Posterior vena cava (tissue), 2 donors: ENCODE measurements at places on chromosomes 1 and 21. TPM values are rescaled to one million over a fixed set of nuclear protein-coding genes. Genes with fewer than 3 reads are reported as not detected.

DNA sequence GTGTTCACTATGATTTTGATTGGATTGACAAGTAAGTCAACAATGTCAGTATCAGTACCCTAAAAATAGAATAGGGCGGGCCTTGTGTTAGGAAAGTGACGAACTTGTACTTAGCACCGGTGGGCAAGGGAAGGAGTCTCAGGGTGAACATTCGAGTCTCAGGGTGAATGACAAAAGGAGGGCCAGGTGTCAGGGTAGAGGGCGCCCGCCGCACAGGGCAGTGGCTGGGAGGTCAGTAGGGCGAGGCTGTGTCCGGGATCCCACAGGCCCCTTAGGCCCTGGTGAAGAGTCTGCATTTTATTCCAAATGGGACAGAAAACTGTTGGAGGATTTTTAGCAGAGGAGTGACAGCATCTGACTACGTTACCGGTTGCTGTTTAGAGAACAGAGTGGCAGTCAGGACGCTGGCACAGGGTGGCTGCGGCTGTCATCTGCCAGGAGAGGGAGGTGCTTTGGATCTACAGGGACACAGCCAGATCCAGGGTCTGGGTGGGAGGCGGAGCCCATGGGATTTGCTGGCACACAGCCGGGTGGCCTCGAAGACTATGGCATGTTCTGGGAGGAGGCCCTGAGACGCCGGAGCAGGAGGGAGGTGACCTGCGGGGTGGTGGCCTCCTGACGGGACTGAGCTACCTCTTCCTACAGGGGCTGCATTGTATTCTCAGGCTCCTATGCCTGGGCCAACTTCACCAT lies 11.0 kb downstream of the AGTRAP start:
- DNase-seq: no peak

ZNF648 gene
- total RNA-seq: not detected

GRCh38 chr1:203448521-203449061 lies 27.0 kb upstream of the PRELP start:
- peak; percentile 90 for DNase-seq

- DNase-seq: no peak
Measured at GRCh38 chr1:37901191-37901892, 42.0 kb upstream of the MTF1 start.

ZBTB48 gene
- total RNA-seq: 19.5 TPM

SPOCD1 gene
- 13.5 TPM for total RNA-seq

- peak; percentile 88 for DNase-seq
Measured at GRCh38 chr1:6275826-6276782, 15.2 kb upstream of the GPR153 start.

VHLL gene
- not detected for total RNA-seq

GPR25 gene
- not detected for total RNA-seq

DNA sequence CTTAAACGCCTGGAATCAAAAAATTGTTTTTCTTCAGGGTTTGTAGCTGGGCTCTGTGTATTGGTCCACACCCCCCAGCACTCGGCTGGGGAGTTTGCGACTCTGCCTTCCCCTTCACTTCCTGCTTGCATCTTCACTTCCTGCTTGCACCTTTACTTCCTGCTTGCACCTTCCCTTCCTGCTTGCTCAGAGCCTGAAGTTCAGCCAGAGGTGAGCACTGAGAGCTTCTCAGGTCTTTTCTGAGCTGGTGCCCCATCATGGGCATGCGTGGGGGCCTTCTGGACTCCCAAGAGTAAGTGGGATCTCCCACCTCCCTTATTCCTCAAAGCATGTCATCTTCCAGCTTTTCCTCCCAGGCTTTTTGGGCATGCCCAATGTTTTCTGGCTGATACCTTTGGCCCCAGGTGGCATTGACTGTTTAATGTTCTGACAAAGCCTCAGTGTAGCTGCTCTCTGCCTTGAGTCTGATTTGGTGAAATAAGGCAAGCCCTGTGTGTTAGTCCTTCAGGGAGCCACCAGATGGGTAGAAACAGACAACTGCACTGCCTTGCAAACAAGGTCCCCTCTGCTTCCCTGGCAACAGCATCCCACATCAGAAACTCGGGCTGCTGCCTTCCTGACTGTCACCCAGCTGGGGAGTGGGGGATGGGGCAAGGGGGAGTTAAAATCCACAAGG lies 3.5 kb downstream of the KRTAP10-2 start:
- DNase-seq: no peak

GRCh38 chr1:5835179-5835562 lies 157.1 kb downstream of the NPHP4 start:
- no peak for DNase-seq

TARBP1 gene
- 20.0 TPM for total RNA-seq

DNA sequence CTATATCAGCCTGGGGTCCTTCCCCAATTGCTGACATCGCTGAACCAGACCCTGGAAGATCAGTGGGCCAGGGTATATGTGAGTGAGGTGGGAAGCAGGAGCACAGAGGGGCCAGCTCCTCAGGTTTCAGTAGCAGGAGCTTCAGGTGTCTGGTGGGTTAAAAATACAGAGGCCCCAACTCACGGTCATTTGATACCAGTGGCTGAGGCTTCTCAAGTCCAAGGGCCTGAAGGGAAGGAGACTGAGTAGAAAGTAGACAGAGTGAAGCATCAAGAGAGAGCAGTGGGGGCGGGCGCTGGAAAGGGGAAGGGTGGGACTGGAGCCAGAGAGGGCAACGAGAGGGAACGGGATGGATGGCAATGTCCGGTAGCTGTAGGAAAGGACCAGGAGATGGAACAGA lies 2.0 kb upstream of the CASQ1 start:
- DNase-seq: no peak

S100A16 gene
- 99.2 TPM for total RNA-seq

- DNase-seq: no peak
Measured at GRCh38 chr1:219790834-219791615, 137.3 kb downstream of the SLC30A10 start.

ANGPTL7 gene
- 3.0 TPM for total RNA-seq

DNA sequence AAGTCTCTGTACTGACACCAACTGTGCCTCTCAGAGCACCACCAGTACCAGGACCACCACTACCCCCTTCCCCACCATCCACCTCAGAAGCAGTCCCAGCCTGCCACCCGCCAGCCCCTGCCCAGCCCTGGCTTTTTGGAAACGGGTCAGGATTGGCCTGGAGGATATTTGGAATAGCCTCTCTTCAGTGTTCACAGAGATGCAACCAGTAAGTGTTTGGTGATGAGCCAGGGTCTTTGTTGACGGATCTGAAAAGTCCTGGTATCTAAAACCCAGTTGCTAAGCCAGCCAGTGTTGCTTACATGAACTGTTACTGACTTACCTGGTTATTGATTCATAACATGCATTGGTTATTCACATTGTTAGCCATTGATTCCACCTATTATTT lies 1.1 kb downstream of the C1orf56 start:
- no peak for DNase-seq

AGMAT gene
- total RNA-seq: not detected

DNA sequence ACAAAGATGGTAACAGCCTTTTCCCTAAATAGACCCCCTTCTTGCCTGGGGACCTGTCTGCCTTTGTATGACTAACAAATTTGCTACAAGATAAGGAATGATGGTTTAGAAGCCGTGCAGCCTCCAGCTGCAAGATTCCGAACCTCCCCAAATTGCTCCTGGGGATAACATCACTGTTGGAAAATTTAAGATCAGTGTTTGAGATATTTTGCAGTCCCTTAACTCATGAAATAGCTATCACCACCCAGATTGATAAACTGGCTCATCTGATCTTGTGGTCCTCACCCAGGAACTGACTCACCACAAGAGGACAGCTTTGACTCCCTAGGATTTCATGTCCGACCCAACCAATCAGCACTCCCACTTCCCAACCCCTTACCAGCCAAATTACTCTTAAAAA lies 254.7 kb downstream of the USH2A start:
- DNase-seq: no peak

DNA sequence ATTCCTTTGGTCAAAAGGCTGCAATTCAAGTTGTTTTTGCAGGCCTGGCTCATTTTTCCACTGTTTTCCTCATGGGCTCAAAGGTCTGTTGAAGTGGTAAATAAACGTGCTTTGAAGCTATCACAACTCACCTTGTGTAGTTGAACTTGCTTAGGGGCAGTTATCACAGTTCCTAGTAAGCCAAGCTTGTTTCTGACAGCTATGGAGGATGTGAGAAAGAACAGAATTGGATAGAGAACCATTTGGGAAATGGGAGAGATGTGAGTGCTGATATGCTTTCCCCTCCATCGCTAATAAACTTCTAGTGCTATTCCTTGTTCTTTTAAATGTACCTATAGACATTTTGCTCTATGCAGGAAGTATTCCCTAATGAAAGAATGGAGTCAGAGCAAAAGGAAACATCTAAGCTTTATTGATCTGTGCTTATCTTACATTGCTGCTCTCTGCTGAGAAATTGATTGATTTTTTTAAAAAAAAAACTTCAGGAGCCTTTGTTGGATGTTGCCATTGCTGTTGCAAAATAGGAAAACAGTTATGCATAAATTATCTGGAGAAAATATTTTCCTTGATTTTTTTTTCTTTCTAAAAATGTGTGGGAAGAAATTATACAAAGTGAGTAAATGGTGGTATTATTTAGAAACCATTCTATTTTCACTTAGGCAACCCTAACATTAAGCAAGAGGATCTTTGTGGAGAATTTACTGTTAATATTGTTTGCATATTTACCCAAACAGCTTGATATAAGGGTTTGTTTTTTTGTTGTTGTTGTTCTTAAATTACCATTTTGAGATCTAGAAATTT lies 118.2 kb downstream of the MAGI3 start:
- DNase-seq: no peak

- DNase-seq: no peak
Measured at GRCh38 chr1:106956721-106957120, 99.8 kb upstream of the PRMT6 start.

DNA sequence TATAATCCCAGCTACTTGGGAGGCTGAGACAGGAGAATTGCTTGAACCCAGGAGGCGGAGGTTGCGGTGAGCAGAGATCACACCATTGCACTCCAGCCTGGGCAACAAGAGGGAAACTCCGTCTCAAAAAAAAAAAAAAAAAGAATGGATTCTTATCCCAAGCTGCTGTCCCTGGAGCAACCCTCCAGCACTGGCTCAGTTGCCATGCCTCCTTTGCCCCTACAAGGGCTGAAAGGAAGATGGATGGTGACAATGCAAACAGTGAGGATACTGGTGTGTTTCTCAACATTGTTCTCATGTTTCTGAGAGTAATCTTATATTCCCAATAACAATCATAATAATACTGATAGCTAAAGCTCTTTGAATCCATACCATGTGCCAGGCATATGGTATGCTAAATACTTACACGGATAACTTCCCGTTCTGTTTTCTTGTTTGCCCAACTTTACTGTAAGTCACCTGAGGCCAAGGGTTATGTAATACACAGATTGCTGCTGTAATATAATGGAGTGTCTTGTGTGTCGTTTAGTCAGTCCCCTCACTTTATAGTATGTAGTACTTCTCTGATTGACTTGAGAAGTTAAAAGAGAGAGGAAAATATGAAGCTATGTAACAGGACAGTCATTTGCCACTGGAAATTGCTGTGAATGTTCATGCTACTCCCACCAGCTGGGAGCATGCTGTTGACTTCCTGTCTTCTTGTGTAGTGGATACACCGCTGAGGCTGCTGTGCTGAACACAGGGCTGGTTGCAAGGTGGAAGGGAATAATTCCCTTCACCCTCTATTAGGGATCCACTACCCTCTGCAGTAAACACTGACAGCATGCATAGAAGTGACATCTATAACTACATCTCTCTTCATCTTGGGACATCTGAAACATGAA lies 153.6 kb downstream of the CNIH3 start:
- no peak for DNase-seq

- DNase-seq: peak; percentile 83
Measured at GRCh38 chr1:226738995-226739695, at the start of gene ITPKB. Gene ITPKB, minus strand, starts transcription at chr1:226739282. Its CDS starts 1,824 bp downstream, at chr1:226737458.
